ENCODE measurements at places on chromosomes 7 and 10.
A peak's percentile ranks its signal among the peaks of the same experiment; 100 is the strongest.

GRCh38 chr10:126153711-126154628 lies 234.3 kb downstream of the ADAM12 start:
- DNase-seq = no peak

DNA sequence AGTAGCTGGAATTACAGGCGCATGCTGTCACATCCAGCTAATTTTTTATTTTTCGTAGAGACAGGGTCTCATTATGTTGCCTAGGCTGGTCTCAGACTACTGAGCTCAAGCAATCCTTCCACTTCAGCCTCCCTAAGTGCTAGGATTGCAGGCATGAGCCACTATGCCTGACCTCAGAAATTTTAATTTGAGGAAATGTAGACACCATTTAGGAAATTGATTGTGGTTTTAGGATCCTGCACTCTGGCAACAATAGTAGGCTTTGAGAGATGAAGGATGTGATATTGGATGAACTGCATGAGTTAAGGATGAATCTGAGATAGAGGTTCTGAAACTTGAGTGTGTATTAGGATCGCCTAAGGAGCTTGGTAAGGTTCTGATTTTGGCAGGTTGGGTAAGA lies 66.5 kb downstream of the PPP1R9A start:
- no peak for DNase-seq

- DNase-seq = no peak
Observed at GRCh38 chr7:929311-929711, 25.2 kb downstream of the ADAP1 start.

GRCh38 chr7:133452577-133452976 lies 199.7 kb downstream of the EXOC4 start:
- no peak for DNase-seq

DNA sequence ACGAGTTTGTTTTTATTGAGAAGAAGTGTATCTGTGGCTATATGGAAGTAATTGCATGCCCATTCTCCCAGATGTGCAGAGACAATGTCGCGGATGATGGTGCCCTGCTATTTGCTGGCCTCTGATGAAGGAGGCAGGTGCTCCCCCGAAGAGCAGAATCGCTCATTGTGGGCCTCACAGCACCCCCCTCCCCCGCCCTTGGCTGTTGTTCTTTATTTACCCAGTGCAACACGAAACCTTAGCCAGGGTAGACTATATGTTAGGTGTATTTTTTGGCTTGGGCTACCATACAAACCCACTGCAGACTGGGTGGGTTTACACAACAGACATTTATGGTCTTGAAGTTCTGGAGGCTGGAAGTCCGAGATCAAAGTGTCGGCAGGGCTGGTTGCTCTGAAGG lies 3.4 kb upstream of the ADCY1 start:
- DNase-seq = no peak

GRCh38 chr10:2329082-2329481 lies 591.8 kb upstream of the ADARB2 start:
- no peak for DNase-seq

DNA sequence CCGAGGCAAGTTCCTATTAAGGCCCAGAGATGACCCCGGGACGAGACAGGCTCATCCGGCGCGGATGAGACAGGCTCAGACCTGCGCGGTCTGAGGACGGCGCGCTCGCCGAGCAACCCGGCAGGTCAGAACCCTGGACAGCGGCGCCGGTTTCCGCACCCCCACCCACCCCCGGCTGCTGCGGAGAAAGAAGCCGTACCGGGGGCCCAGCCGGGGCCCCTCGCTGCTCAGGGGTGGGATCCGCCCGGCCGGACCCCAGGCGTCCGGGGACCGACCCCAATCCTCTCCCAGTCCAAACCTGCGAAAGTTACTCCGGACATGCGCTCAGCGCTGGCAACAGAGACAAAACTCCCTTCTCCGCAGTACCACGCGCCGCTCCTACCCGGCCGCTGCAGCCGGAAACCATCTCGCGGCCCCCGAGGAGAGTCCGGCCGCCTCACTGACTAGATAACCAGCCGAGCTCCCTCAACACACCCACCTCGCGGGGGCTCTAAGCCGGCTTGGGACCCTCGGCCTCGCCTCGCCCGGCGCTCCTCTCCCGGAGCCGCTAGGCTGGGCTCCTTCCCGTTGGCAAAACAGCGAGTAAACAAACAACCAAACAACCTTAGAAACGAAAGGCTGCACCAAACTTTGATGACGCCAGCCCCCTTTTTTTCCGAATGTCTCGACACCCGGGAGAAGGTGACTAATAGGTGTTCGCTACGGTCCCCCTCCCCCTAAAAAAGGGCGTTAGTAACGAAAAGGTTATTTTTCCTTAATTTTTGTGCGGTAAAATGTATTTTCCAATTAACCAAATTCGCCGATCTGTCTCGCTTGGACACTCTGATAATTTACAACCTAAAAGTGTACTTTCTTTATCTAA lies 2.3 kb upstream of the DRGX start:
- peak; percentile 6 for DNase-seq

DNA sequence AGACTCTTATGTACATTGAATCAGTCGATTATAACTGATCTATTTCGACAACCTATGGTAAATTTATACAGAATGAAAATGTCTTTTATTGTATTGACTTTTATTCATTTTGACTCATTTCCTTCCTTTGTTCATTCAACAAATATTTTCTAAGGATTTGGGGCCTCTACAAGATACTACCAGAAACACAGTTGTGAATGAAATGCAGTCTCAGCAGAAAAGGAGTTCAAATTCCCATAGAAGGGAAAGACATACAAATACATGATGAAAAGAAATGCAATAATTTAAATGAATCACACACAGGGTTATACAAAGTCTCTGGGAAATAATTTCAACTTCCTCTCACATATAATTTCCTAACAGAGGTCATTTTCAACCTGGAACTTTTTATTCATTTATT lies 134.0 kb upstream of the SEMA3A start:
- no peak for DNase-seq

- no peak for DNase-seq
Observed at GRCh38 chr10:70376436-70377378, 5.7 kb downstream of the LRRC20 start.

GRCh38 chr10:35638101-35638500 lies 4.0 kb downstream of the FZD8 start:
- no peak for DNase-seq

GRCh38 chr7:157529768-157530560 lies 193.2 kb downstream of the DNAJB6 start:
- no peak for DNase-seq

DNA sequence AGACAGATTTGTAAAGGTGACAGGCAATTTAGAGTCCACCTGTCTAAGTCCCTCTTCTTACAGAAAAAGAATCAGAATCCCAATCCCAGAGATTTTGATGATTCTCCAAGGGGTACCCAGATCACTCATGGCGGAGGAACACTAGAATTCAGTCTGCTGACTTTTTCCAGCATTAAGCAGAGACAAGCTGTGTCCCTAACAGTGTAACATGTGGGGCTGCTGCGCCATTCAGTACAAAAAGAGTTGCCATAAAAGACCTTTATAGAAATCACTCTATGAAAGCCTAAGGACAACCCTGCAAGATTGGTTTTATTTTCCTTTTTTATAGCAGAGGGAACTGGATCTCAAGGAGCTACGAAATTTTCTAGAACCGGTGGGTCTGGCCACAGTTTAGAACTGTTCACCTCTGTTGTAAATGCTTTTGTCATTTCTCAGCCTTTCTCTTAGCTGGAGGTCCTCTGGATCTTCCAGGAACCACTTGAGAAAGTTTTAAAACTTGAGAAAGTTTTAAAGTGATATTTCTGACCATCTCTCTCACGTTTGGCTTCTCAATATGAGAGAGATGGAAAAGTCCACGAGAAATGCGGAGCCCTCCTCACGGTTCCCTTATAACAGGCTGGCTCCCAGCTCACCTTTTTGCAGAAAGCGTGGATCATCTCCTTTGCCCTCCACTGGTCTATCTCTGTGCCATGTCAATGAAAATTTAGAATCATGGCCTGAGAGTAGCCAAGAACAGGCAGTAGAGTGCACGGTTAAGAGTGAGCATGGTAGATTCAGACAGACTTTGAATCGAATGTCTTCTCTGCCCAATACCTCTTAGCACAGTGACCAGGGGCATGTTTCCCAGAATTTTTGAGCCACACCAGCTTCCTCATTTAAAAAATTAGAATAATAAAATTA lies 826 bp downstream of the GIMAP7 start:
- DNase-seq = no peak

GRCh38 chr10:16314259-16314658 lies 122.6 kb upstream of the PTER start:
- DNase-seq = no peak

GRCh38 chr10:1515121-1515779 lies 222.1 kb downstream of the ADARB2 start:
- no peak for DNase-seq

- no peak for DNase-seq
Observed at GRCh38 chr10:130763491-130763890, 548.0 kb downstream of the TCERG1L start.

DNA sequence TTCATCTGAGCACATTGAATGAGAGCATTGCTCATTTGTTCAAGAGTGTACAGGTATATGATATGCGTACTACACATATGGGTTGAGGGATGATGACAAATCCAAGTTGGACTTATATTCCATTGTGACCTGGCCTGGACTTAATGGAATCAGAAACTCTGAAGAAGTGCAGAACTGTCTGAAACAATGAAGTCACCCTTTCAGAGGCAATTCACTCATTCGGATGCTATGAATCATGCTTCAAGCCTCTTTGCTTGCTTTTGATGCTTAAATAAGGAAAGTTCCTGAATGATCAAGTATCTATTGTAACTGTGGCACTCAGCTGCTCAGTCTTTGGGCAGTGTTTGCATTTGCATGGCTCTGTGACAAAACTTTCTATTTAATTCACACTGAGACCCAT lies 93.4 kb downstream of the ZNF365 start:
- DNase-seq = no peak

Measured in stimulated activated CD8-positive, alpha-beta memory T cell treated with anti-CD3 and anti-CD28 coated beads, Interleukin-7, amount 100 ng/mL, for 1 hour (primary cell).